ENCODE measurements at places on chromosomes 12 and 14. TPM values are rescaled to one million over a fixed set of nuclear protein-coding genes. Genes with fewer than 3 reads are reported as not detected.

- no peak for DNase-seq
Measured at GRCh38 chr12:130463275-130463658, 125.6 kb downstream of the PIWIL1 start.

- peak; percentile 45 for DNase-seq
Measured at GRCh38 chr12:6784296-6784695, 5.0 kb upstream of the CD4 start.

DNA sequence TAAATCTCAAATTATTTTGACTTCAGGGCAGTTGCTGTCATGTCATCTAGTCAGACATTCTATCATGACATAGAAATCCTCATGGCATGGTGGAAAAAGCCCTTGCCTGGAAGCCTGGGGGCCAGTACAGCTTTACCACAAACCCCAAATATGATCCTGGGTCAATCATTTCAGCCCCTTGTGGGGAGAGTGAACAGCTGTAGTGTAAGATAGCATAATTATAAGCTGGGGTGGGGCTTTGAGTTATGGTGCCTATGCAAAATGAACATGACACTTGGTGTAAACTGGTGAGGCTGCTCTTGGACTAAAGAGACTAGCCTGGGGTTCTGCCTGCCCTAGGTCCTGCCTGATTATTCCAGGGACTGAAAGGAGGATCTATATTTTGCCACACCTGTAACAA, 207.7 kb upstream of the DDHD1 start:
- DNase-seq, result no peak

- DNase-seq, result peak; percentile 32
Measured at GRCh38 chr14:92997343-92998061, 74.6 kb downstream of the CHGA start.

DNA sequence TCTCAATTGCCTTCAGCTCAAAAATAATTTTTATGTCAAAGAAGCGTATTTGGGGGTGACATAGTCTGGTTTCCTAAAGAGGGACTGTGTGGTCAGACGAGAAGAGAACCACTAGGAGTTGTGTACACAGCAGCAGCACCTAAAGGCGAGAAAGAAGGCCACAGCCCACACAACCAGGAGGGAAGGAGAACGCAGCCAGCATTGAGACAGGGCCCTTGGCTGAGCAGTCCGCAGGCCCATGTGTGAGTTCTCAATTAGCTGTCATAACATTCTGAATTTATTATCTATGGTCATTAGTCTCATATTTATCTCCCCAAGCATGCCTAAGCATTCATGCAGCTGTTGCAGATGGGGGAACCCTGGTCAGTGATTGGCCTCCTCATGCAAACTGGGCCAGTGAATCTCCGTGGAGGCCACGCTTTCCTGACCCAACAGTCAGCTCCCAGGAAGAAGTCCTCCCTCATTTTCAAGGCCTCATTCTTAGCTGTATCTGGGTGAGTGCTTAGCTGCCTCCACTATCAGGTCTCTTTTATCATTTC, 81.2 kb upstream of the ATF7IP start:
- peak; percentile 50 for DNase-seq

- DNase-seq, result no peak
Measured at GRCh38 chr12:49796155-49796554, 32.1 kb downstream of the NCKAP5L start.

GRCh38 chr12:104183443-104183842, 32.1 kb upstream of the TXNRD1 start:
- no peak for DNase-seq

DNA sequence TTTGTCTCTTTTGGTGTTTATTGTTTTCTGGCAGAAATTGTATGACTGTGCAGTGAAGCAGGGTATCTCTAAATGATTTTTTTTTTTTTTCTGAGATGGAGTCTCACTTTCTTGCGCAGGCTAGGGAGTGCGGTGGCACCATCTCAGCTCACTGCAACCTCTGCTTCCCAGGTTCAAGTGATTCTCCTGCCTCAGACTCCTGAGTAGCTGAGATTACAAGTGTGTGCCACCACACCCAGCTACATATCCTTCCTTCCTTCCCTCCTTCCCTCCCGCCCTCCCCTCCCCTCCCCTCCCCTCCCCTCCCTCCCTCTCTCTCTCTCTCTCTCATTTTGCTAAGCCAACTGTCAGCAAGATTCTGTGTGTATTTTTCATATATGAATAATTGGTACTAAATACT, 94.4 kb downstream of the PPHLN1 start:
- DNase-seq, result no peak

- peak; percentile 83 for DNase-seq
Measured at GRCh38 chr12:42798811-42799438, 209.4 kb upstream of the PRICKLE1 start.

- peak; percentile 23 for DNase-seq
Measured at GRCh38 chr12:57716305-57716704, 22.2 kb downstream of the AGAP2 start.

DNA sequence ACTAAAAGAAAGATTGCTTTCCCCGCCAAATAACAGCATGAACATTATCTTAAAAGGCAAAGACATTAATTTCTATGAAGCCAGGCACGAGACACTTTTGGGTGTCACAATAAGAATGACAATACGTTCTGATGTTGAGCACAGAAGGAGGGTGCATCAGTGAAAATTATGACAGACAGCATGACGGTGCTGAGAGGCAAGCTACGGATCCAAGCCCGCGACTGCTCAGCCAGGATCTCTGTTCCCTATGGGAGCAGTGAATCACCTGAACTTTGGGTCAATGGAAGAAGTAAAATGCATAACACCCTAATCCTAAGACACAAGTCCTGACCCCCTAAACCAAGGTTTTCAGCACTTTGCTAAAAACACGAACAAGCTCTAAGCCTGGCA, 51.7 kb downstream of the SLC25A47 start:
- no peak for DNase-seq

GRCh38 chr14:76516884-76517283, 140.9 kb downstream of the ESRRB start:
- no peak for DNase-seq

DNA sequence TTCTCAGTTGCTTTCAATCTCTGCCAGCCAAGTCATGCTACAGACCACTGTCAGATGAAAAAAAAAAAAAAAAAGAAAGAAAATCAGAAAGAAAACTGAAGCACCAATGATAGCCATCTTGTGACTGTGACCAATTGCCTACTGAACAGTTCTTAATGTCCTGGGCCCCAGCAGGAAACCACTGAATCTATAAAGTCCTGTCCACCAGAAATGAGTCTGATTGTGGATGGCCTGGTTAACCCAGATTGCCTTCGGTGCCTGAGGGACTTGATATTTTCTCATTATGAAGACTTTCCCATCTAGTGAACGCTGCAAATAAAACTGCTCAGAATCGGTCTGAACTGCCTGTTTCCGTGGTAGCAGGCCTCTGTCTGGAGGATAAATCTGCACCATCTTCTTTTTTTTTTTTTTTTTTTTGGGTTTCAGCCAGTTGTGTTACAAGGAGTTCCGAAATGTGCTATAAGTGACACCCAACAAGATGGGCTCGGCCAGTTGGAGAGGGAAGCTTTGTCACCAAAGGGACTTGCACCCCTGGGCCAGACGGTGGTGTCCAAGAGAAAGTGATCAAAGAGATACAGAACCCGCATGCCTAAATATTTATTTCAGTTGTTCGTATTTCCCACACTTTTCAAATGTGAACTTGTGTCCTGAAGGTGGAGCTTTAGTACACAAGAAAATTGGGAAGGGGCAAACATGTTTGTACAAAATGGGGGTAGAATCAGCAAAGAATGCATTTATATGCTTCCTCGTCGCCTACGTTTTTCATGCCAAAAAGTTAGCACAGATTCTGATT, 3.0 kb upstream of the PLXNC1 start:
- DNase-seq, result peak; percentile 91

DNA sequence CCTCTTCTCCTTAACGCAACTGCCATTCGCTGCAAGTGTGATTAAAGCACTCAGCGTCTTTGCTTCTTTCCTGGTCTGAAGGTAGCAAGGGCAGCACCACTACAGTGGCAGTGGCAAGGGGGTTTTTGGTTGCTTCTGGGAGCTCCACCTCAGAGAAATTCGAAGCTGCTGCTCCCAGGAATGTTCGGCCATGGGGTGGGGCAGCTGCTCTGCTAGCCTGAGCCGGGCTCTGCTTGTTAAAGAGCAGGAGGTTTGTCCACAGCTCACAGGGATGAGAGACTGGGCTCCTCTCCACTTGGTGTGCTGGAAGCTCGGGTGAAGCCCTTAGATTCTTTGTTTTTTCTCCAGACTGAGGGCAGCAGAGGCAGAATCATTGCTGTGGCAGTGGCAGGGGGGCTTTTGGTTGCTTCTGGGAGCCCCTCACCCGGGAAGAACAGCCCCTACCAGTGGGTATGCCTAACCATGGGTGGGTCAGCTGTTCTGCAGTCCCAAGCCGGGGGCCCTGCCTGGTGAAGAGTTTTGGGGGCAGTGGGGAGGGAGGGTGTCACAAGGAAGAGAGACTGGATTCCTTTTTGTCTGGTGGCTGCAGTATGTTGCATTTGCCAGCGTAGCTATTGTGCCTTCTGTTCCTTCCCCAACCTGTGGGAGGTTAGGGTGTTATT, 340.2 kb downstream of the AEBP2 start:
- peak; percentile 38 for DNase-seq

- peak; percentile 1 for DNase-seq
Measured at GRCh38 chr12:33587354-33587753, 147.7 kb upstream of the SYT10 start.

GRCh38 chr12:52245259-52245961, 12.4 kb downstream of the KRT7 start:
- DNase-seq, result peak; percentile 68

- no peak for DNase-seq
Measured at GRCh38 chr14:94921882-94922585, 152.1 kb upstream of the GSC start.

Gene ISM2
- not detected for total RNA-seq

Gene POLE2
- total RNA-seq, result 4.4 TPM

Gene TCTN1
- total RNA-seq, result 61.9 TPM

Gene GPR132
- total RNA-seq, result under 0.01 TPM

Gene PLEK2
- 1.2 TPM for total RNA-seq

Gene P2RX2
- not detected for total RNA-seq
